ENCODE measurements at places on chromosomes 3 and 15.

DNA sequence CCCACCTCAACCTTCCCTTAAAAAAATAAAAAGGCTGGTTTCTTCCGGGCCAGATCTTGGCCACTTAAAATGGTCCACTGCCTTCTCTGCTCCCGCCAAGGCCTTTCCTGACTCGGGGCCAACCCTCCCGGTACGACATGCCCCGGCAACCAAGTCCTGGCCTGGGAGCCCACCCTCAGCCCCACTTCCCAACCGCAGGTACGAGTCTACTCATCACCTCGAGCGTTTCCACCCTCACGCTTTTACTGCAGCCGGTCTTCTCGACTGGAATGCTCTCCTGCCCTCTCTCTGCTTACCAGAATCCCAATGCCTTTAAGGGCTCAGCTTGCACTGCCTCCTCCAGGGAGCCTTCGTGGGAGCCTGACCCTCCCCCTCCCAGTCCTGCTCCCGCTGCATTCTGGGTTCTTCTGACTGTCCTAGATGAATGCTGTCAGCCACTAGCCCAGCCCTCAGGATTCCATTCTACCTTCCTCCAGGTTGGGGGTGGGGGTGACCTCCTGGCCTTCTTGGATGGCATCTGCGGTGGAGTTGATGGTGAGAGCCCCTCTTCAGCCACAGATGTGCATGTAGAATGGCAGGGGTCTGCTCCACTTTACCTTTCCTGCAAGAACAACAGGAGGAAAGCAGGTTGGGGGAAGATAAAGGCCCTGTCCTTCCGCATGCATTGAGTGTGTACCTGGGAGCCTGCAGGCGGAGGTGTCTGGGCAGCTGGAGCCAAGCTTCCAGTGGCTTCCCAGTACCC, 1.1 kb upstream of the CSRNP1 start:
- no peak for DNase-seq

DNA sequence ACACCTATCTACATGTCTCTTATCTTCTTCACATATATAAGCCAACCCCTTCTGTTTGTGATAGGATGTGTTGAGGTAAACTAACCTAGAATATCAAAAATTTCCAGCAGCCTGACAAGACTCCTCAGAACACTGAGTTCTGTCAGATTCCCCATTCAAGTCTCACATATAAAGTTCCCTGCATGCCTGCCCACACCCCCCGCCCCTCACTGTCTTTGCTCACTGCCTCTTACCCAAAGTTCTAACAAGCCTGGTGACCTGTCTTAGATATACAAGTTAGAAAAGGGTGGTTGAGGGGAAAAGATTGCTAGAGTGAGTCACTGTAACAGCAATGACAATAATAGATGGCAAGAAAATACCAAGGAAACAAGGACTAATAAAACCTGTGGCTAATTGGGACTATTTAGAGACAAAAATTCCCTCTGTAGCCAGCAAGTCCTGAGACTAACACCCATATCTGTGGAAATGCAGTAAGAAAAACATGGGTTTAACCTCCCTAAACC, 40.1 kb downstream of the FBXO22 start:
- DNase-seq: no peak

DNA sequence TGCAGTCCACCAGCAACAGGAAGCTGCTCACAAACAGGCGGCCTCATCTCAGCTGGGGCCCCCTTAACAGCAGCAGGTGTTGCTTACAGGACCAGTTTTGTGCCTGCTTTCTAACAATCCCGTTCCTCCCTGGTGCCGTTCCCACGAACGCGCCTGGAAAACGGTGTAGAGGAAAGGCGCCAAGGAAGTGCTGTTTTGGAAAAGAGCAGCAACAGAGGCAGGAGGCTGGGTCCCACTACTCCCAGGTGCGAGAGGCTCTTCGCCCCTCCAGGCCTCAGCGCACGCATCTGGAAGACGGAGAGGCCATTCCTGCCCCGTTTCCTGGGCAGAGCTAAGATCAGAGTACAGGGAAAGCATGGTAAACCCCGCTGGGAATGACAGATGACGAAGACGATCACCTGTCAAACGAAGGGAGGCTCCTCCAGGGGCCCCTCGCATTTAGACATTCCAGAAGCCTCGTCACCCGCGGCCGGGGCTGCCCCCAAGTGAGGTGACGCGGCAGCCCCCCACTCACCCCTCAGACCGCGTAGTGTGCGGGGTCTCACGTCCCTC, 603 bp downstream of the SCAPER start:
- peak; percentile 11 for DNase-seq

DNA sequence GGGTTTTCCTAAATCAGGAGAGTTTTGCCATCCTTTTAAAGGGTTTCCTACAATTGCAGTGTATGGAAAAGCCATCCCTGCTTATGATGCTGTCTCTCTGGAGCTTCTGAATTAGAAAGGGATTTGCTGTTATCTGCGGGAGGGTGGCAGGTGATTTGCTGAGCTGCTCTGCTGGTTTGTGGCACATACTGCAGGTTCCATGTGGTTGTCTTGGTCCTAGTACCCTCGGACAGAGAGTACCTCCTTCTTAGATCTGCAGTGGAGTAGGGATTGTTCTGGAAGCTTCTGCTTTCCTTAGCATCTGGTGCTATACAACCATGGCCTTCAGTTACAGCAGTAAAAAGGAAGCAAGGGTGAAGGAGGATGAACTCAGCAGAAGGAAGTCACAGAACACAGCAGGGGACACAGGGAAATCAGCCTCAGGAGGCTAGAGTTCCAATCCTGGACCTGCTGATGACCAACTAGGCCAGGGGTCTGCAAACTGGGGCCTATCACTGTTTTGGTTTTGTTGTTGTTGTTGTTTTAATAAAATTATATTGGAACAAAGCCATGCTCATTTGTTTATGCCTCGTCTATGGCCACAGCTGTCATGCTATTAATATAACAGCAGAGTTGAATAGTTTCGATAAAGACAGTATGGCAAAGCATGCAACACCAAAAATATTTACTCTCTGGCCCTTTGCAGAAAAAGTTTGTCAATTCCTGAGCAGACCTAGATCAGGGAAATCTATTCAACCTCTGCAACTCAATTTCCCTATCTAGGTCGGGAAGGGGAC, 39.5 kb downstream of the STARD5 start:
- DNase-seq: no peak

- no peak for DNase-seq
Observed at GRCh38 chr3:56825567-56826438, 24.1 kb upstream of the ARHGEF3 start.

DNA sequence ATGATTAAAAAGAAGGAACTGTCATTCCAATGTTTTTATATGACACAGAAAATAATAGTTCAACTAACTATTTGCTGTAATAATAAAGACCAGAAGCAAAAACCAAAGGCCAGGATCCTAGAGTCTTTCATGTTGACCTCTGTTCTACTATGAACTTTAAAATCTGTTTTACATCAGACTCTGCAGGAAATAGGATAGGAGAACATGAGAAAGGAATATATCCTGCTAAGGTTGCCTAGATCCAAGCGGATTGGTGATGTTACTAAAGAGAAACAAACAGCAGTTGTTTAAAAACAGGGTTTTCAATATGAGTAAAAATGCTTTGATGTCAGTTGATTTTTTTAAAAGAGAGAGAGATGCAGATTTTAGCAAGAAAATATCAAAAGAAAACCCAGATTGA, 549.6 kb downstream of the ZIC1 start:
- no peak for DNase-seq

- no peak for DNase-seq
Observed at GRCh38 chr3:174058804-174059203, 661.3 kb downstream of the NLGN1 start.

- DNase-seq: no peak
Observed at GRCh38 chr3:71786551-71786950, 1.6 kb upstream of the PROK2 start.

DNA sequence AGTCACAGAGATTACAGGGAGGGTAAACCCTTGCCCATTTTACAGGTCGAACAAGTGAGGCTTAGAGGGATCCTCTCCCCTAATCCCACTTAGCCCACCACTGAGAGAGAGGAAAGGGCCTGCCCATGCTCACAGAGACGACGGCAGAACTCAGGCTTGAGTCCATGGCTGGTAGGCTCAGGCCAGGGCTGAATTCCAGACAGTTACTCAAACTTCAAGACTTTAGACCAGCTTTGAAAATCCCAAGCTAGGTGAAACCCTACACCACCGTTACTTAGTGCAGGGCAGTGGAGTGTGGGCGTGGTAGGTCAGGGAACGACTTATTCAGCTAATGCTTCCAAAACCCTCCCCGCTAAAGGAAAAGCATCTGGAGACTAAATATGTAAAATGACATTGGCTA, 16.4 kb downstream of the GRIP2 start:
- no peak for DNase-seq

- DNase-seq: no peak
Observed at GRCh38 chr3:31345581-31345980, 187.1 kb upstream of the STT3B start.

DNA sequence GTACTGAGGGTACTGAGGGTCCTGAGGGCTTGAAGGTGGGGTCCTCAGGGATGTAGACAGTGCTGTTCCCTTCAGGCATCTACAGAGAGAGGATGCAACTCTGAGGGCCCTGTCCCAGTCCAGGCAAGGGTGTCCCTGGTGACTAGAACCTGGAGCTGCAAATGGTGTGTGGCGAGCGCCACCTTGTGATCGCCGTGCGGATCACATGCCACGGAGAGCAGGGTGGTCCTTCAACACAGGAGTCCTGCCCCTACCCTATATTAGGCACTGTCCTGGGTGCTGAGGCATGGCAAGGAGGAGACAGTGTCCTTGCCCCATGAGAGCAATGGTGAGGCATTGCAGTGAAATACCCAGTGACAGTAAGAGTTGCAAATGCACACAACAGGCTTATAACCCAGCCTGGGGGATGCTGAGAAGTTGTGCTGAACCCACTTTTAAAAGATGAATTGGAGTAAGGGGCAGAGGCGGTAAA, 23.6 kb downstream of the RHCG start:
- no peak for DNase-seq

- DNase-seq: peak; percentile 72
Observed at GRCh38 chr3:48429317-48429959, 448 bp downstream of the PLXNB1 start.

DNA sequence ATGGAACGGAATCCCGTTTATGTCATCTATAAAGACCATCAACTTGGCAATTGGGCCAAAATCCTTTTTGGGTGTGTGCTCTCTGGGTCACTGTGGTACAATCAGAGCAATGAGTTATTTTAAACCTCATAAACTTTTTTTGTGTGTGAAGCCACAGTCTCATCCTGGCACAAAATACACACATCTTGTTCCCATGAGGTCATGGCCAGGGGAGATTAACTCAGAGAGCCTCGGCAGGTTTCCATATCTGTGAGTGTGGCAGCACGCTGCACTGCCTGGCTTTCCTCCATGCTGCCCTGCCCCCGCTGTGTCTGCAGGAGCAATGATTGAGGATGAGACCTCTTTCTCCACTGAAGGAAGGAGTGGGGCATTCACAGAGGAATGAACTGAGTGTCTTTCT, 54.0 kb upstream of the DLG1 start:
- no peak for DNase-seq

DNA sequence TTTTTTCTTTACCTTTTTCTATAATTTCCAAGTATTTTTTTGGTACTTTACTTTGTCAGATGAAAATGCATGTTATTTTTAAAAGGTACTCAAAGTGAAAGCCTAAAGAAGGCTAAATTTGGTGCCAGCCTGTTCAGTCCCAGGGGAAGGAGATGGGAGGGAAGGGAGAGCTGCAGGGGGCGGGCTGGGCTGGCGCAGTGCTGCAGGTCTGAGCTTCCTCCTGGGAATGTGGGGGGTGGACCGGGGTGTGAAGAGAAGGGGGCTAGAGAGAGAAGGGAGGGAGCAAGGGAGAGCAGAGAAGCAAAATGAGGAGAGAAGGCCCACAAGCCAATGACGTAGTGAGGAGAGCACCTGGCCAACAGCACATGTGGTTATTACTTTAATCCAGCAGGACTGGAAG, 71.0 kb upstream of the SCN5A start:
- DNase-seq: no peak

DNA sequence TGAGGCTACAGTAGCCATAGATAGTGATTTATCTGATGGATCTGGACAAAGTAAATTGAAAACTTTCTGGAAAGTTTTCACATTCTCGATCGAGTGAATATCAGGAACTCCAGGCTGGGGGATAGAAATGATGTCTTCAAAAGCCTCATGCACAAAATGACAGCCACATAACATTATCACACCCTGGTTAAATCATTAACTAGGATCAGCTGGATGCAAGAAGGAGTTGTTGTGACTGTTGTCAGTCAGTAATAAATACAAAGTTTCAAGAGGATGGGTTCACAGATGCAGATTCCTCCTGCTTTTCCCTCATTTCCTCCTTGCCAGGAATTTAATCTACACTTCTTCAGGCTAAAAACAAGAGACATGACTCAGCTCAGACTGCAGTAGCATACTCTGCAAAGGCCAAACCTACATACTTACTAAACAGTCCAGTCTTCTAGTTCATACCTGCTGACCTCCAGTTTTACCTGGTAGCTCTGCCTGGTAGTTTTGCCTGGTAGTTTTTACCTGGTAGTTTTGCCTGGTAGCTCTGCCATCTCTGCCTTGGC, 40.9 kb downstream of the C2CD4A start:
- no peak for DNase-seq

DNA sequence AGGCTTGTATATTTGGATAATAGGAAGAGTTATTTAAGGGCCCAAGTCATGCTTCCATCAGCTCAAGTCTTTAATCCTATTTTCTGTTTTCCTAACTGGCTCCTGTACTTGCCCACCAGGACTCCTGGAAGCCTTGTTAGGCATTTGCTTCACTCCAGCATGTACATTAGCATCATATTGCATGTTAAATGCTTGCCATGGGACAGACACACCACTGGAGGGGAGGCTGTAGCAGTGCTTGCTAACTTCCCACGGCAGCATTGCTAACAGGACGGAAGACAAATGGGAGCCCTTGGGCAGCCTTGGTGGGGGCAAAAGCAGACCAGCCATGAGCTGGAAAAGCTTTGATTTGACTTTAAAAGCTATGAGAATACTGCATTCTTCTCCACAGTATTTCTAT, 6.1 kb downstream of the TMOD2 start:
- DNase-seq: no peak

DNA sequence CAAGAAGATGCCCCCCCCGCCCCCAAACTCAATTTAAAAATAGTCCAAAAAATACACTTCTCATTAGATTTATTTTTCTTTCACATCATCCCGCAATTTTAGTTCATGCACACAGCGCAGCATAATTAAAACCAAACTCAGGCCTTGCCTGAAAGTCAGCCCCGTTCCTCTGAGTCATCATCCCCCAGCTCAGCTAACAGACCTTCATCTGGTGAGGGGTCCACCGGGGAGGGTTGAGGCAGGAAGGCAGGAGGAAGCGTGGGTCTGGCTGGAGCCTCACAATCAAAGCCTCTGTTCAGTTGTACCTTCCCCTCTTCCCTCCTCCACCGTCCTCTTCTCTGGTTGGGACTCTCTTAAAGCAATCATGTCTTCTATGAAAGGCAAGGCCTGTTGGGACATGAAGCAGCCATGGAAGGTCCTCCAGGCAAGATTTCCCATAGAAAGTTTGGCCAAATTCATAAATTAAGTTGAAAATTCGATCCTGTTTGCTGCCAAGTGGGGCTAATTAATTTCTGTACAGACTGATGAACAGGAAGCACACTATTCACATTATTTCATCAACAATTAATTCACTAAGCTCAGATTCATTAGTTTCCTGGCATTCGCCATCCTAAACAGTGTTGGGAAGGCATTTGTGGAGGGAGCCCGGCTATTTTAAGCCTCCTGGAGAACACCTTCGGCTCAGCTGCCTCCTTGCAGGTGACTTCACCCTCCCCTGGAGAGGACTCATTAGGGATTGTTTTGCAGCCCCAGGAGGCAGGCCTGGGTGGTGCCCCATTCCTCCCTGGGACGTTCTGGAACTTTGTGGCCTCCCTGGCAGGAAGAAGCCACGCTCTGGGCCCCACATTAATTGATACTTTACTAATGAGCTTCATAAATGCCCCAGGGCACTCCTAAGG, 72.3 kb upstream of the BNC1 start:
- DNase-seq: no peak

Measured in activated CD4-positive, alpha-beta T cell treated with anti-CD3 and anti-CD28 coated beads for 4 hours (primary cell).